ENCODE measurements at places on chromosomes 5 and 9. TPM values are rescaled to one million over a fixed set of nuclear protein-coding genes. Genes with fewer than 3 reads are reported as not detected.

CARD6 gene
- total RNA-seq, result 5.2 TPM

LCN15 gene
- not detected for total RNA-seq

AIF1L gene
- total RNA-seq, result not detected

PAPPA gene
- total RNA-seq, result not detected

TMED7 gene
- total RNA-seq, result 40.6 TPM

SPATA9 gene
- total RNA-seq, result 2.1 TPM

PARP8 gene
- total RNA-seq, result 372 TPM

GZMA gene
- total RNA-seq, result 590 TPM

AGTPBP1 gene
- 140 TPM for total RNA-seq

RAI14 gene
- 2.9 TPM for total RNA-seq

SEC16A gene
- total RNA-seq, result 84.3 TPM

EXOC3 gene
- 89.6 TPM for total RNA-seq

GFRA3 gene
- not detected for total RNA-seq

CLTA gene
- total RNA-seq, result 49.4 TPM

PALM2AKAP2 gene
- total RNA-seq, result not detected

NEURL1B gene
- 0.45 TPM for total RNA-seq

OR1J2 gene
- not detected for total RNA-seq

C9orf50 gene
- not detected for total RNA-seq

CENPK gene
- total RNA-seq, result 32.0 TPM

THOC3 gene
- total RNA-seq, result 14.3 TPM

CBY3 gene
- total RNA-seq, result not detected

FABP6 gene
- total RNA-seq, result not detected

PDE8B gene
- 0.23 TPM for total RNA-seq

PCDHB5 gene
- not detected for total RNA-seq

Measured in natural killer cell (primary cell).